ENCODE measurements at places on chromosomes 3 and 15. TPM values are rescaled to one million over a fixed set of nuclear protein-coding genes. Genes with fewer than 3 reads are reported as not detected.

The BUB1B gene
- polyA plus RNA-seq: not detected

The RAB6B gene
- 4.5 TPM for polyA plus RNA-seq

The MED12L gene
- 3.2 TPM for polyA plus RNA-seq

The ACAN gene
- not detected for polyA plus RNA-seq

The SAMD7 gene
- not detected for polyA plus RNA-seq

The HHLA2 gene
- polyA plus RNA-seq: 0.90 TPM

The TMCO5A gene
- polyA plus RNA-seq: not detected

The LYSMD2 gene
- 40.4 TPM for polyA plus RNA-seq

The NAALADL2 gene
- 5.1 TPM for polyA plus RNA-seq

The TF gene
- 10.3 TPM for polyA plus RNA-seq

The SCN5A gene
- polyA plus RNA-seq: not detected
